Central memory CD8-positive, alpha-beta T cell (primary cell): ENCODE measurements at places on chromosomes 7 and 10.

DNA sequence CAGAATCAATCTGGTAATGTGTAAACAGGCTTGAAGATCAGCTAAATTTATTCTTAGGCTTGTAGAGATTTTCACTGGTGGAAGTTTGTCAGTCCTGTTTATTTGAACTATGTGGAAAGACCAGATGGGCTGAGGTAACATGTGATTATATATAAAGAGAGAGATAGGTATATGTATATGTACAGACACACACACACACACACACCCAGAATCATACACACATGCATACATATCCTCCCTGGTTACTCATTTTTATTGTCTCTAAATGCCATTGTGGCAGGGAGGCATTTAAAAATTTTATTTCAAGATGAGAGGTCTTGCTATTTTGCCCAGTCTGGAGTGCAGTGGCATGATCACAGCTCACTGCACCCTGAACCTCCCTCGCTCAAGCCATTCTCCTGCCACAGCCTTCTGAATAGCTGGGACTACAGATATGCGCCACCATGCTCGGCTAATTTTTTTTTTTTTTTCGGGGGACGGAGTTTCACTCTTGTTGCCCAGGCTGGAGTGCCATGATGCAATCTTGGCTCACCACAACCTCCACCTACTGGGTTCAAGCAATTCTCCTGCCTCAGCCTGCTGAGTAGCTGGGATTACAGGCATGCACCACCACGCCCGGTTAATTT lies 78.1 kb upstream of the CYTH3 start:
- DNase-seq: no peak

DNA sequence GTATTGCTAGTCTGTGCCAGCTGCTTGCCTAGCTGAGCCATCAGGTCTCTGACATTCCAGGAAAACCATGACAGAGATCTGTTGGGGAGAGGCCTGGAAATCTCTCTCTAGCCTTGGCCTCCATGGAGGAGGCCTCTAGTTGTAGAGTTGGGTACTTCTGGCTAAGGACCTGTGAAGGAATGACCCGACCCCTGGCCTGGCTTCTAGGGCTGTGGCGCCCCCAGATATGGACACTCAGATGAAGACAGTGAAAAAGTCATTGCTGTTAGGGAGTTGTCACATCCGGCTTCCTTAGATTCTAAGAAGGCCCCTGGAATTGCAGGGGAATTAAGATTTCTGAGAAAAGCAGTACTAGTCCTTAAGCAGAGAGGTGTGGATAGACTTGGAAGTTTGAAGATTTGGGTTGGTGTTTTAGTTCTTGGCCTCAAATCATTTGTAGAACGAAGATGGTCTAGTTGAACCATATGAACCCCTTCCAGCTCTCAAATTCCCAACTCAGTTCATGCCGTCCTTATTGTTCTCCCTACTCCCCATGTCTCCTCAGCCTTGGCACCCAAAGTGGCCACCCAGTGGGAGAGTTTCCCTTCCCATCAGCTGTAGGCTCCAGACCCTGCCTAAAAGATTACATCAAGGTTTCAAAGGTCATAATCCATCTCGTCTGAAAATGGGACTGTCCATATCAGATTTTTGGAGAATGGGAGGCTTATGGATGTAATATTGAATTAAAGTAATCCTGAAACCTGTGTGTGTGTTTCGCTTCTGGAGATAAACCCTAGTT lies 7.0 kb downstream of the HHEX start:
- DNase-seq: no peak

- DNase-seq: no peak
Measured at GRCh38 chr7:98470485-98471240, 69.8 kb upstream of the BAIAP2L1 start.

DNA sequence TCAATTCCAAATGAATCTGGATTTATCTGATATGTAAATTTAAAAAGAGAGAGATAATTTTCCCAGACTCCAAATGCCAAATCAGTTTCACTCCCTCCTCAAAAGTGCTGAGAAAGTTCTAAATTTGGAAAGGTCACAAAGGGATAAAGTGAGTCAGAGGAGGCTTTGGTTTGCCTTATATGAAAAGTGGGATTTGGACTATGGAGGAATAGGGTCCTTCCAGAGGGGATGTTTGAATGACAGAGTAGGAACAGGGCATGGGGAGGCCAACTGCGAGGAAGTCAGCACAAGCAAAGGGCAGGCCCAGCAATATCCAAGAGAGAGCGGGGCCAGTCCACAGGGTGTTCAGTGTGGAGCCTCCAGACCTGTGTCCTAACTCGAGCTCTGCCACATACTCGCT lies 9.8 kb upstream of the FAS start:
- no peak for DNase-seq

DNA sequence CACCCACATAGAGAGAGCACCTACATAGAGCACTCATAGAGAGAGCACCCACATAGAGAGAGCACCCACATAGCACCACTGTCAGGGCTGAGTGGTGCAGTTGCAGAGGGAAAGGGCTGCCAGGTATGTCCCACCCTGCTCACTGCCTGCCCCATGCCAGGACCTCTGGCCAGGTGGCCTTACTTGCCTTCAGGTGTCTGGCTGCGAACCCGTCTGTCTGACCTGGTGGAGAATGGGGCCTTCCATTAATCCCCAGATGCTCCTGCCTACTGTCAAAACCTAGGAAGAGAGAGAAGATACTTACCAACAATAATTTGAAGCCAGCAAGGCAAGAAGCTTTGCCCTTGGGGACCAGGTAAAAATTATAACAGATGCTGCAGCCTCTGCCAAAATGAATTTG lies 51.1 kb downstream of the INSIG1 start:
- no peak for DNase-seq

DNA sequence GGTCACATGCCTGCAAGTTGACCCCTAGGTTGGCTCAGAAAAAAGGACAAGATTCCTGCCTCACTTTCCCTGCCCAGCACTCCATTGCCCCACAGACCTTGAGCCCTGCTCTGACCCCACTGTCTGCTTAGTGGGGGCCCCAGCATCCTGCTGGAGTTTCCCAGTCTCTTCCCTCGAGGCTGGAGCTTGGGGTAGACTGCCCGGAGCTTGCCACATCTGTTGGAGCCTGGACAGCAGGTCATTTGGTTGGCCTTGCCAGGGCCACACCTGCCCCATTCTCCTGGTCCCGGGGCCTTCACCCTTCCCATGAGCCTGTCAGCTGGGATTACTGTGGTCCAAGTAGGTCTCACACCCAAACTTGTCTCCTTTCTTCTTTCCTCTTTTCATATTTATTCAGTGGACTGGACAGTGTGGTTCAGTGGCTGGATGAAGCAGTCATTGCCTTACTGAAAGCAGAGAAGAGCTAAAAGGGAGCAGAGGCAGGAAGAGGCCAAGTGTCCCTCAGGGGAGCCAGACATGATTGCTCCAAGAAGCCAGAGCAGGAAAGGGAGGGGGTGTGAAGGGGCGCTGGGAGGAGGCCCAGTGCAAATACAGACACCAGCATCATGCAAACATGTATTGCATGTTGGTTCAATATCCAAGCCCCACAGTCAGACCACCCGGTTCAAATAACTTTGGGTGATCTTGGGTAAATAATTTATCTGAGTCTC lies 56.2 kb upstream of the CACUL1 start:
- no peak for DNase-seq

GRCh38 chr7:40331915-40332314 lies 197.1 kb downstream of the SUGCT start:
- no peak for DNase-seq

DNA sequence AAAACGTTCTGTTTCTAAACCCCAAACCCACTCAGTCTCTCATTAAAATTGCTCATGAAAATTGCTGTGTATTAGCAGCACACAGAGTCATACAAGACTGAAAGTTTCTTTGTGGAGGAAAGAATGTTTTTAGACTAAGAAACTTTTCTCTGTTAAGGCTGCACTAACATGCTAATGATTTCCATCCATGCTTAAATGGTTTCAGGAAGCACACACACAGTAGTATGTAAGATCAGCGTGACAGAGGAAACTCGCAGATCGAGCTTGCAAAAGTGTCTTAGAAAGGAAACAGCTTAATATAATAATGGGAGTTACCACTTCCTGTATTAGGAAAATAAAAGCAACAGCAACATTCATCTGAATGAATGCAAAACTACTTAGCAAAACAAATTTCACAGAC lies 112.7 kb downstream of the ICA1 start:
- DNase-seq: no peak

DNA sequence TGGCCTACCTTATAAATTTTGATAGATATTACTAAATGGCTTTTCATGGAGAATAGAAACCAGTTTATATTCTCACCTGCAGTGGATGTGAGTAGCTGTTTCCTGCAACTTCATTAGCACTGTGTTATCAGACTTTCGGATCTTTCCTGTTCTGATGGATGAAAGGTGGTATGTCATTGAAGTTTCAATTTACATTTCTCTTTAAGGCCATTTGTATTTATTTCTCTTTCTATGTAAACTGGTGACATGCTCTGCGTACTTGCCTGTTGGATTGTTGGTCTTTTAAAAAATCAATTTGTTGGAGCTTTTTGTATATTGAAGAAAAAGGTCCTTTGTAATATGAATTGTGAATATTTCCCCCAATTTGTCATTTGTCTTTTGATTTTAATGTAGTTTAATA lies 95.8 kb upstream of the STRIP2 start:
- no peak for DNase-seq

DNA sequence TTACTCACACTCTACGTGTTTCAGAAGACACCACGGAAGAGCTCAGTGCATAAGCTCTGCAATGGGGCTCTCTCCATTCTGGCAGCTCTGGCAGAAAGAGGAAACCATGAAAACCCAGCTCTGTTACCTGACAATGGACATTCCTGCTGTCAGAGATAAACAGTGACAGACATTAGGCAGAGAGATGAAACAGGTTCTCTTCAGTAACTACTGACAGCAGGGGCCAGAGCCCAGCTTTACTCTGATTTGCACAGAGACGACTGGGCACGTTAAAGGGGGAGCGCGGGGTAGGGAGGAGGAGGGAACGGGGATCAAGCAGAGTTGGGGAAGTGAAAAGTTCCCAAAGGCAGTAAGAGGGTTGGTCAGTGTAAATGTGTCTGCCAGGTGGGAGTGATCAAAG lies 206.1 kb downstream of the RAMP3 start:
- DNase-seq: no peak

- no peak for DNase-seq
Measured at GRCh38 chr10:81473755-81474154, 401.2 kb upstream of the NRG3 start.

DNA sequence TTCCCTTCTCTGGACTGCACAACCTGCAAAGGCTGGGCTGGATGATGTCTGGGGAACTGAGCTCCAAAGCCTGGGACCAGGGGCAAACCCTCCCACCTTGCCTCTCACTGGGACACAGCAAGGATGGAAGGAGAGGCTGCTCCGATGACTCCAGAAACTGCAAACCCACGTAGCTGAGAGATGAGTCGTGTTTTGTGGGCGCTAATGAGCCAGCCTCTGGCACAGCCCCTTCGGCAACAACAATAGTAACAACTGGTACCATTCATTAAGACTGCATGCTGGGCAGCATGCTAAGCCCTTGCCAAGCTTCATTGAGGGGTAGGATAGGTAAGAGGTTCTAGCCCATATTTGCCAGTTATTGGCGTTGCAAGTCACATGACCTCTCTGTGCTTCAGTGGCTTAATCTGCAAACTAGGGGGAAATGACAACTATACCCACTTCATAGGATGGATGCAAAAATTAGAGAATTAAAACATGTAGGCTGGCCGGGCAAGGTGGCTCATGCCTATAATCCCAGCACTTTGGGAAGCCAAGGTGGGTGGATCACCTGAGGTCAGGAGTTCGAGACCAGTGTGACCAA lies 145.9 kb downstream of the SH3PXD2A start:
- no peak for DNase-seq

DNA sequence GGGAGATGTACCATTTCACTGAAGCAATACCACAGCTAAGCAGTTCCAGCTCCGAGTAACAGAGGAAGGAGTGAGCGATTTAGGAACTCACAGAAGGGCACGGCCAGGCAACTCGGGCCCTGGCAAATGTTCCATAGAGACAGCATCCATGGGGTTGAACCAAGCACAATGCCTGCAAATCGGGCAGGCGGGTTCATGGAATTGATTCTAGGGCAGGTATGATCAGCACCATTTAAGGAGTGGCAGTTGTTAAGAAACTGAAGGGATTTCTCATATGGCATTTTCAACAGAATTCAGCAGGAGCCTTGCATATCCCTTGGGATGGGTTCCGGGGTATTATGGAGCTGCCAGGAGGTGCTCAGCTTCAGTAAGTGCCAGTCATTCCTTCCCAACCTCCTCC lies 66.4 kb downstream of the IKZF1 start:
- no peak for DNase-seq

- no peak for DNase-seq
Measured at GRCh38 chr7:119197877-119198527, 973.5 kb downstream of the ANKRD7 start.

- DNase-seq: no peak
Measured at GRCh38 chr7:131302876-131303707, 24.6 kb upstream of the MKLN1 start.

GRCh38 chr10:2700626-2701305 lies 366.6 kb upstream of the PFKP start:
- DNase-seq: no peak

- no peak for DNase-seq
Measured at GRCh38 chr7:65966146-65966545, 15.9 kb downstream of the GUSB start.

GRCh38 chr10:100364735-100365391 lies 17.8 kb downstream of the SCD start:
- DNase-seq: no peak

DNA sequence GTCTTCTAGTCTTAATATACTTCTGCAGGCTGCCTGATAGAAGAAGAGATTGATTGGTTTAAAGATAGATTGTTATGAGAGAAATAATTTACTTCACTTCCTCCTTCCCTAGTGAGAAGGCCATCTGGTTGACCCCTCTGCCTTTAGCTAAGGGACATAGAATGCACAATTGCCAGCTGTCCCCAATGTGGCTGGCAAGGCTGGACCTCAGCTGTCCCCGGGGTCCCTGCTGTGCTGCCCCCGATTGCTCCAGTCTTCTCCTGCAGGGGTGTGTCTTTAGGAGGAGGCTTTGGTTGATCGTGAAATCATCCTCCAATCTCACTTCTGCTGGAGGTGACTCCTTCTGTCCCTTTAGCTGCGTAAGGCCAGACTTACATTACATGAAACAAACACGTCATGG lies 388.5 kb downstream of the DPP6 start:
- DNase-seq: no peak

DNA sequence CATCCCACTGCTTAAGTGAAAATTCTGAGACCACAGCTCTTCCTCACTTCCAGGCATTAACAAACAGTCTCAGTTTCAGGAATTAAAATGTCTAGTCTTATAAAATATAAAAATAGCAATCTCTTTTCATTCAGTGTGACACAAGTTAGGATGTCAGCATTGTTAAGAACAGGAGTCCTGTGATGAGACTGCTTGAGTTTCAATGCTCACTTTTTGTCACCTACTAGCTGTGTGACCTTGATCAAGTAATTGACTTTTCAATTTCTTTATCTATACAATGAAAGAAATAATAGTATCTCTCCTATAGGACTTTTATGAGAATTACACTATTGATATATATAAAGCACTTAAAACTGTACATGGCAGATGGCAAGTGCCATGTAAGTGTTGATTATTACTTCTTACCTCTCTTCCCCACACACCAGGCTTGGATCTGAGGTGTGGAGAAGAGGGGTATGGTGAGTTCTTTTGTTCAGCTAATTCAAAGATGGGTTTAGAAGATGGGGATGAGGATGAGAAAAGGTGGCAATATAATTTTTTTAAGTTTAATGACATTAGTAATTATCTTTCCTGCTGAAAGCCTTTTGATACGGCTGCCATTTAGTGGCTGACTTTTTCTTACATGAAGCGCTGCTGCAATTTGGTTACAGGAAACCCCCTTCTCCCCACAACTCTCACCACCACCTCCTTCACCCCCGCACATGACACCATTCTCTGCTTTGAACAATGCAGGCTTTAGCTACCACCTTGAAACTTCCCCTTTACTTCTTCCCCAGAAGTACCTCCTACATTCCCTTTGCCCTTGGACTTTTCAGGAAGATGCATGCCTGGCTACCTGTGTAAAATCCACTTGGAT lies 20.8 kb upstream of the HYAL4 start:
- DNase-seq: no peak
